ENCODE measurements at places on chromosomes 11 and 22. TPM values are rescaled to one million over a fixed set of nuclear protein-coding genes. Genes with fewer than 3 reads are reported as not detected.
A peak's percentile ranks its signal among the peaks of the same experiment; 100 is the strongest.

- peak; percentile 24 for DNase-seq
These were observed 110.9 kb downstream of the GALNT18 start for GRCh38 chr11:11510939-11511338.

GRCh38 chr22:43490311-43490710 lies 78.5 kb downstream of the MPPED1 start:
- DNase-seq = no peak

DNA sequence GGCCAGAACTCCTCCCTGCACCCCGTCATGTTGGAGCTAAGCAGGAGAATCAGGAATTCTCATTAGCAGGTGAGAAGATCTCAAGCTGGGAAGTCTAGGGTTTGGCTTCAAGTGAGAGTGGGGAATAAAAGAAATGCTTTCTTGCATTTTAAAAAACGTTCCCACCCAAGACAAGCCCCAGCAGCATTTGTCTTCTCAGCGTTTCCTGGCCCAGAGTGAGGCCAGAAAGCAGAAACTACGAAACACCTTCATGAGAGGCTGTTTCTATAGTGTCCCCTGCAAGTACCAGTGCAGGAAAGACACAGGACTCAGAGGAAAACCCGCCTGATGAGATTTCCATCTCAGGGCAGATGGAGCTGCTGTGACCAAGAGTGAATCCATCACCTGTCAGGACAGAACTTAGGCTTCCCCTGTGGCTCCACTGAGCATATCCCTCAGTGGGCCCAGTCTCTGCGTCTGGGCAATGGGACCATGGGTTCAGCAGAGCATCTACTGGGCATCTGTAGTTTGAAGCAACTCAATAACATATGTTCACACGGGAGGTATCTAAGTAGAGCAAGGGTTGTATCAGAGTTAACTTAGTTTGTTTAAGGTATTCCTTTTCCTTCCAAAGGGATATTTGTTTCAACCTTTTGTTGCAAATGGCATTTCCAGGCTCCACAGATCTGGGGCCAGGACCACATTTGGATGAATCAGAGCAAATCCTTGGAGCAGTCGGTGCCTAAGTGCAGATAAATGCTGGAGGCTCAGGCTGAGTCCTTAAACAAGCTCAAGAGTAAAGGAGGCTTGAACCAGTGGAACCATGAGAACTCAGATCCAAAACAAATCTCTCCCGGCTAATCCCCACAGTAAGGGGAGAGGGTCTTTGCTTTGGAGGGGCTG lies 548.3 kb downstream of the MIAT start:
- no peak for DNase-seq

- no peak for DNase-seq
These were observed 13.0 kb upstream of the KIRREL3 start for GRCh38 chr11:127013550-127013949.

APOA5 gene
- total RNA-seq = not detected

DNA sequence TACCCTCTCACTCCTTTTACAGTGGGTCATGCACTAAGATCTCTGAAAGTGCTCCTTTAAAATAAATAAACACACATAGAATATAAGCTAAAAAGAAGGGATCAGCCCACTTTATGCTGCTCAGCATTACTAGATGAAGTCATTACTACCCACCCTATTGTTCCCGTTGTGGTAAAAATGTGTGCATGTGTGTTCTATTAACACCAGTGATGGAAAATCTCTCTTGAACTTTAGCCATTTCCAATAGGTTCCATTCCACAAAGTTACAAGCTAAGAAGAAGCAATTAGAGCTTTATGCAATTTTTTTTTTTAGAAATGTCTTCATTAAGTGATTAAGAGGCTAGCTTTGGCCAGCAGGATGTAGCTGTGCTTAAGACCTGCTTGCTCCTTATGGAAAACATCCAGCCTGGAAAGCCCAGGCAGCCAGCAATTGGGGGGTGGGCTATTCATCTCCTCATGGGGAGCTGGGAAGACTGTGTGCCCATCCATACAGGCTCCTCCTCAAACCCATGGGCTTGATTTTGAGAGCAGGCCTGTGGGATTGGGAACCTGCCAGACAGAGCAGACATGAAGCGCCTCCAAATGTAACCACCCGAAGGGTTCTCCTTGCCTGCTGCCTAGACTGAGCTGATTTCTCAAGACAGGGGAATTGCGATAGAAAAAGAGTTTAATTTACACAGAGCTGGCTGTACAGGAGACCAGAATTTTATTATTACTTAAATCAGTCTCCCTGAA lies 92.9 kb upstream of the PARVA start:
- no peak for DNase-seq

DNA sequence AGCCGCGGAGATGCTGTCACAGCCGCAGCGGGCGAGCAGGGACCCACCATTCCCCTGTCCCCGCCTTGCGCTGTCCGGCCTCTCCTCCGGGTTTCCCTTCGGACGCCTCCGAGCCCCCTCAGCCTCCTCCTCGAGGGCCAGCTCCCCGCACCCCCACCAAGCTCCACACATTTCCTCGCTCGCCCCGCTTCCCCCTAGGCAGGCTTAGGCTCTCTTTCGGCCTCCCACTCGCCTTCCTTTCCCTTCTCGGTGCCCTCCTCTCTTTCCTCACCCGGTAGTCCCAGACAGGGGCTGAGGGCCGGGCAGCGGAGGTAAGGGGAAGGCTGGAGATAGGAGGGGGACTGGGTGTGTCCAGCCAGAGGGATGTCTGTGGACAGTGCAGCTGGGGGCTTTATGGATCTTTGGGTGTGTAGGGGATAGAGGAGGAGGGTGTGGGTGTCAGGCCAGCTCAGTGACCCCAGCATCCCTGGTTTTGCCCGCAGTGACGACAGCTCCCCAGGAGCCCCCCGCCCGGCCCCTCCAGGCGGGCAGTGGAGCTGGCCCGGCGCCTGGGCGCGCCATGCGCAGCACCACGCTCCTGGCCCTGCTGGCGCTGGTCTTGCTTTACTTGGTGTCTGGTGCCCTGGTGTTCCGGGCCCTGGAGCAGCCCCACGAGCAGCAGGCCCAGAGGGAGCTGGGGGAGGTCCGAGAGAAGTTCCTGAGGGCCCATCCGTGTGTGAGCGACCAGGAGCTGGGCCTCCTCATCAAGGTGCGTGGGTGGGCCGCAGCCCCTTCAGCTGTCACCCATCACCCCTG lies 1.6 kb downstream of the KCNK4 start:
- no peak for DNase-seq

- DNase-seq = no peak
These were observed 19.4 kb upstream of the P2RY2 start for GRCh38 chr11:73198677-73199076.

GRCh38 chr11:1923201-1923956 lies 3.9 kb downstream of the TNNT3 start:
- no peak for DNase-seq

GRCh38 chr22:19995611-19996339 lies 20.8 kb downstream of the ARVCF start:
- no peak for DNase-seq

CLMP gene
- 90.5 TPM for total RNA-seq

- no peak for DNase-seq
These were observed 35.5 kb downstream of the RNF141 start for GRCh38 chr11:10505278-10506007.

DNA sequence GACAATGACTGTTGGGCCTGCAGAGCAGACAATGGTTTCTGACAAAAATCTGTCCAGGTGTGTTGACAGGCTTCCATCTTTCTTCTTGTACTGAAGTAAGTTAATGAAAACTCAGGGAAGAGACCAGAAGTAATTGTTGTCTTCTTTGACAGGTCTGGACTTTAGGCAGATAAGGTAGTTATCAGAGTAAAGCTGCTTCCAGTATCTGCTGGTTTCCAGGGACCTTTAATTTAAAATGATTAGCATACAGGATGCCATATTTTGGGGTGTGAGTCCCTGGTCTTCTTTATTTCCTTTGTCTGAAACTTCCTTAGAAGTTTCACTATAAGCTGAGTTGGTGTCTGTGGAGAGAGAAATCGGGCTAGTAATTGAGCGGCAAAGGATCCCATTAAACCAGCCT lies 1.4 kb downstream of the TMX2 start:
- DNase-seq = no peak

ZBTB44 gene
- 62.1 TPM for total RNA-seq

- DNase-seq = no peak
These were observed 125.4 kb upstream of the POU2AF2 start for GRCh38 chr11:111120161-111120560.

DNA sequence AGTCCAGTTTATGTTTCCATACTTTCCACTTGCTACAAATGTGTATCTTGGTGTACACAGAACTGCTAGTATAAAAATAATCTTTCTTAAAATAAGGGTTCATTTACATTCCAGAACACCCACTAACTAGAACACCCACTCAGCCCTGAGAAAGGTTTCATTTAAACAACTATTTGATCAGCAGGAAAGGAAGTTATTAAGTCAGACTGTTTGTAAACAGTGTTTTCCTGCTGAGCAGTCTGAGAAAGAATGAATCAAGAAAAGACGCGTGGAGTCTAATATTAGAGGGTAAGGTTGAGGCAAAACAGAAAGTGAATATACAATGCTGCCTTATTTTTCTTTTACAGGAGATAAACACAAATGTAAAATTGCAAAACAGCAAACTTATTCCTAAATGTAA lies 32.7 kb downstream of the NARS2 start:
- DNase-seq = no peak

DNA sequence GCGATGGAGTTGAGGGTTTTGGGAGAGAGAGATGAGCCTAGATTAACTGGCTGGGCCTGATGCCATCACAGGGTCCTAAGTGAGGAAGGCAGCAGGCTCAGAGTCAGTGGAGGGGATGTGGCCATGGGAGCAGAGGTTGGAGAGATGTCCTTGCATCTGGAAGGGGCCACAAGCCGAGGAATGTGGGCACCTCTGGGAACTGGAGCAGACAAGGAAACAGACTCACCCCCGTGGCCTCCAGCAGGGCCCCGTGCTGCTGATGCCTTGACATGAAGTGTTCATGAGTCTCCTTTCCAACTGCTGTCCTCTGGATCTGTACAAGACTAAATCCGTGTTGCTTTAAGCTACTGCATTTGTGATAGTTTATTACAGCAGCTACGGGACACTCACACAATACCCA lies 49.2 kb downstream of the SHISAL1 start:
- DNase-seq = no peak

DNA sequence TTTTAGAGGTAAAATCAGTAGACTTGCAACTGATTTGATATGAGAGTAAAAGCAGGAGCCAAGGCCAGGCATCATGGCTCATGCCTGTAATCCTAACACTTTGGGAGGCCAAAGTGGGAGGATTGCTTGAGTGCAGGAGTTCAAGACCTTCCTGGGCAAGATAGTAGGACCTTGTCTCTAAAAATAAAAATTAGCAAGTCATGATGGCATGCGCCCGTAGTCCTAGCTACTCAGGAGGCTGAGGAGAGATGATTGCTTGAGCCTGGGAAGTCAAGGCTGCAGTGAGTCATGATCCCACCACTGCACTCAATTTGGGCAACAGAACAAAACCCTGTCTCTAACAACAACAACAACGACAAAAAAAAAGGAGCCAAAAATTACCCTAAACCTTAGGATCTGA lies 13.5 kb downstream of the SGSM3 start:
- DNase-seq = no peak

All from tibial nerve (tissue), 4 donors.